ENCODE measurements at places on chromosomes 16 and 17.
A peak's percentile ranks its signal among the peaks of the same experiment; 100 is the strongest.

DNA sequence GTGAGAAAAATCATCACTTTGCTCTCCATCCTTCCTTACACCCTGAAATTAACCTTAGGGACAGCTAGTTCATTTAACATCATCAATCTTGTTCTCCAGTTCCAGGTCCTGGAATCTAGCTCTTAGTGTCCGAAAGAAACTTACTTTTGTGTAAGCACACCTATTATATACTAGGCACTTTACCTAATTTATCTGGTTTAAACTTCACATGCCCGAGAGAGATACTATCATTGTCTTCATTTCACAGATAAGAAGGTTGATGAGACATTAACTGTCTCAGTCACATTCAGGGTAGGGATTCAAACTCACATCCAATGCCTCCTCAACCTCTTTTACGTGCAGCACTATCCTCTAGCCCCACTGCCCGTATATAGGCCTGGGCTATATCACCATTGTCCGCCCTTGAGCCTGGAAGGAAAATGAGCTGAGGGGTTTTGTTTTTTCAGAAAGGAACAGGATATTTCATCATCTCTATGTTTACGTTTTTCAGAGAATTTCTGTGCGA lies 501 bp upstream of the AP2B1 start:
- DNase-seq = no peak

- DNase-seq = no peak
Measured at GRCh38 chr16:54409982-54410381, 123.4 kb upstream of the IRX3 start.

DNA sequence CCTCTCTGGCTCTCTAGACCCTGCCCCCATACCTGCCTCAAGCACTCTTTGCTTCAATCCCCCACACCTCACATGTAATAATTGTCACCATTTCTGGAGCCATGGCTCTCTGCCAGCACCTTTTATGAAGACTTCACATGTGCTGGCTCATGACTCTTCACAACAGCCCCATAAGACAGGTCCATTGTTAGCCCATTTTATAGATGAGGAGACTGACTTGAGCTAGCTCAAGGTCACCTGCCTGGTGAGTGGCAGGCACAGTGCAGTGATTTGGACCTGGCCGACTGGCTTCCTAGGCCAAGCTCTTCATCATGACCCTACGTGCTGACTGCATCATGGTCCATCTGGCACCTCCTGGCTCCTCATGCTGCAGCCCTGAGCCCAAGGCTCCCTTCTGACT lies 25.0 kb downstream of the FAM20A start:
- DNase-seq = no peak

DNA sequence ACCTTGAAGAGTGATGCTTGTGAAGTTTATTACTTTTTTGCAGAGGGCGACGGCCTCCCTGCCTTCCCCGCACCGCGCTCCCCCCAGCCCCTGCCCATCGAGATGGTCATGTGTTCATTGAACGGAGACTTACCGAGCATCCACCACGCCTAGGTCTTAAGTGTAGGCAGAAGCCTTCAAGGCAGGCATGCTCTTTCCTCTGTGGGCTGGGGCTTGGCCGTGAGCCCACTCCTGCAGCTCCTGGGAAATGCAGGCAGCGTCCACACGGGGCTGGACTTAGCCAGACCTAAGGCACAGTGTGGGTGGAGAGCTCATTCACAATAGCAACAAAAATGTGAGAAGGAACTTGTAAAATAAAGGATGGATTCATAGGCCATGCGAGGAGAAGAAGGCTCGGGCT lies 19.2 kb downstream of the RNF213 start:
- DNase-seq = no peak

DNA sequence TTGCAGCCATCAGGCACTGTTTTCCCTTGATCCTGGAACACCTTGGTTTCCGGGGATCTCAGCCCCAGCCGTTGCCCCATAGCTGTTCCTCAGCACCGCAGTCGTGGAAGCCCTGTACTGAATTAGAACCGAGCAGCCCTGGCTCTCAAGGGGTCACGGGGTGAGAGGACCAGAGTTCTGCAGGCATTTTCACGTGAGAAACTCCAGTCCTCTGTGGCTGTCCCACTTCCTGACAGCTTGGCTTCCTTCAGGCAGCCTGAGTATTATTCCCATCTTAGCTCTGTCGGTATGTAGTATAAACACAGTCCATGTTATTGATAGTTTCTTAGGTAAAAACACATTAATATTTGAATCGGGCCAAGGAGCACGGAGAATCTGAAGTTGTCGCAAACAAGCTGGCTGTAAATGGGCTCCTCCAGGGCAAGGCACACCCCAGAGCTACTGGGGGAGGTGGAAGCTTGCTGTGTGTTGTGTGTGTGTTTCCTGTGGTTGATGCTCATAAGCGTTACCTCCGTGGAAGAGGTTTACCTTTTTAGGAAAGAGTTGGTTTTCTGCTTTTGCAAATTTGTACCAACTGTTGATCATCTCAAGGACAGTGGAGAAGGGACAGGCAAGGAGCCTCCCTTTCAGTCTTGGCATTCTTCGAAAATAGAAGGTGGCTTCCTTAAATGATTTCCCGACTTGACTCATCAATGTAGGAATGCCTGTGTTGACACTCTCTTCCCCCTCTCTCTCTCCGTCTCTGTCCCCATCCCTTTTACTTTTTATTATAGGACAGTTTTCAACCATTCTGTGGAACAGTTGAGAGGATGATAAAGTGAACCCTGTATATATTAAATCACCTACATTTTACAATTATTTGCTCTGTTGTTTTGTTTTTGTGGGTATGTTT lies 208.9 kb upstream of the CHMP6 start:
- DNase-seq = no peak

DNA sequence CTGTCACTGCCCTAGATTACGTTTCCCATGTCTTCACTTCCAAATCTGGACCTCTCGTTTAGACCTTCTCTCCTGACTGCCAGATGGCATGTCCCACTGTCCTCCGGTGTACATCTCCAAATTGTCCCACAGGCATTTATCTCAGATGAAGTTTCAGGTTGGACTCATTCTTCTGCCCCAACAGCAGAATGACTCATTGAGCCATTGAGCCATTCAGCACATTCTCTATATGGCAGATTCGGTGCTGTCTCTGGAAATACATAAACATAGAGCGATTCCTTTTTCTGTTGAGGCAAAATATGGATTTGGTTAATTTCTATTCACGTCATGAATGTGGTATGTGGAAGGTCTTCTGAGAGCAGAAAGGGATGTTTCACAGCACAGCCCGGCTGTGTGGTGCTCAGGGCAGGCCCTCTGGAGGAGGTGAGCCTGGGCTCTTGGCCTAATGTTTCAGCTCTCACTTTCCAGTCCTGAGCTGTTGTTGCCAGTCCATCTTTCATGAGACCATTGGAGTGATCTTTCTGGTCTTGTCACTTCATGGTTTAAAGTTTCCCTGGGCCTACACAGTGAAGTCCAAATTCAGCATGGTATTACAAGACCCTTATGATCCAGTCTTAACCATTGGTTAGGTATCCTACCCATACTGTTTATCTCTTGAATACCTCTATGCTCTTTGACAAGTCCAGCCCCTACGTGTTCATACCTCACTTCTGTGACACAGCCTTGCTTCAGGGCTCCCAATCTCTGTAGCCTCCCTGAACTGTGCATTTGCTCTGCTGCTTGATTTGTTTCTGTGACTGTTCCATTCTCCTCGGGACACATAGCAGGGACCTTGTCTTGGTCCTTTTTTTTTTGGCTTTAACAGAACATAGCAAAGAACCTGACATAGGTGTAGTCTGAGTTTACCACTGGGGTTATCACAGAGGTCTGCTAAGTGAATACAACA lies 15.9 kb downstream of the HAPSTR1 start:
- DNase-seq = no peak

GRCh38 chr16:359067-359763 lies 6.7 kb upstream of the AXIN1 start:
- DNase-seq = no peak

- no peak for DNase-seq
Measured at GRCh38 chr17:60248618-60249289, 99.0 kb downstream of the CA4 start.

DNA sequence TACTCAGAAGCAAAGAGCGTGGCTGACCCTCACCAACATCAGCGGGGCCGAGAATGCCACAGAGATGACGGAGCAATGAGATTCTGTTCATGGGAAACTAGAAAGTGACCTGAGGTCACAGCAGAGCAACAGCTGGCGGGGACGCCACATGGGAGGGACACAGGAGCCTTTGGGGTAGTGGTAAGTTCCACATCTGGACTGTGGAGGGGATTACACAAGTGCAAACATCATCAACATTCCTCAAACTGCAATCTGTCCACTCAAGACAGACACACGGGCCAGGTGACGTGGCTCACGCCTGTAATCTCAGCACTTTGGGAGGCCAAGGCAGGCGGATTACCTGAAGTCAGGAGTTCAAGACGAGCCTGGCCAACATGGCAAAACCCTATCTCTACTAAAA lies 11.2 kb downstream of the HAGH start:
- DNase-seq = no peak

DNA sequence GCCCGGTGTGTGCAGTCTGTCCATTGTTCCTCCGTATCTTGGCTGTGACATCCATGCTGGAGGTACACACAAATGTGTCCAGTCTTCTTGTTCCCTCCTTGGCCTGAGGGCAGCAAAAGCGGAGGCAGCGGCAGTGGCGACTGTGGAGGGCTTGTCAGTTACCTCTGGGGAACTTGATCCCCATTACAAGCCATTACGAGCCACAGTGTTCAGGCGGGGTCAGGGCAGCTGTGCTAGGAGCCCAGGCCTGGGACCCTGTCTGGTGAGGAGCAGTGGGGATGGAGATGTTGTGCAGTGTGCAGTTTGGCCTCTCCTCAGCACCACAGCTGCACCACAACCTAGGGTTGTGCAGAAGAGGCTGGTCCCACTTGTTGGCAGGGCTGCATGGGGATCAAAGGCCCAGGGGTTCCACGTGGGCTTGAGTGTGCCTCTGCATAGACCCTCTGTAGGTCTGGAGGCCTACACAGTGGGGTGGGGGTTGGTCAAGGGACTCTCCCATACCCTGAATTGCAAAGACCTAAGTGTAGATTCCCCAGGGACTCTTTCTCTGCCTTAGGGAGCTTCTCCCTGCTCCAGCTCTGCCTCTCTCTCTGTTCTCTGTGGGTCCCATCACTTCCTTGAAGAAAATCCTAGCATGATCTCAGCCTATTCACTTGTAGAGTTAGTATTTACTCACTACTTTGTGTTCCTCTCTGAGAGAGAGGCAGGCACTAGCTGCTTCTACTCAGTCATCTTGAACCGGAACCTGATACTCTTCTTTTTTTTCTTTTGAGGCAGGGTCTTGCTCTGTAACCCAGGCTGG lies 58.8 kb downstream of the SLFN11 start:
- no peak for DNase-seq

- peak; percentile 13 for DNase-seq
Measured at GRCh38 chr17:68981288-68981687, 26.1 kb upstream of the ABCA8 start.

DNA sequence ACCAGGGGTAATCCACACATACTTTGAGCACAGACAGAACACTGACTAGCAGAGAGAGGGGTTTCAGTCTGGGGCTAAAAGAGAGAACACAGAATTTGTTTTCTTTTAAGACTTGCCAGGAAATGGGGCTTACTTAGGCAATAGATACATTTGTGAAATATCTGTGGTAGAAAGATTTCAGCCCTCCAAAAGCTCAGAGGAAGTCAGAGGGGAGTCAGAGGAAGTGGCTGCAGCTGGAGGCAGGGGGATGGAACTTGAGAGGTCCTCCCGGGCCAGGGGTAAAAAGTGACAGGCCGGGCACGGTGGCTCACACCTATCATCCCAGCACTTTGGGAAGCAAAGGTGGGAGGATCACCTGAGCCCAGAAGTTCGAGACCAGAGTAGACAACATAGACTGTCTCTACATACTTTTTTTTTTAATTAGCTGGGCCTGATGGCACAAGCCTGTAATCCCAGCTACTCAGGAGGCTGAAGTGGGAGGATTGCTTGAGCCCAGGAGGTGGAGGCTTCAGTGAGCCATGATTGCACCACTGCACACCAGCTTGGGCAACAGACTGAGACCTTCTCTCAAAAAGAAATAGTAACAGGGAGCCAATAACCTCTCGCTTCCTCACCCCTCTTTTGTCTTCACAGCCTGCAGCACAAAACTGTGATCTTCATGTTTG lies 49.9 kb downstream of the NLRC5 start:
- DNase-seq = peak; percentile 43

GRCh38 chr16:67883872-67884261 lies 818 bp upstream of the NRN1L start:
- peak; percentile 92 for DNase-seq

DNA sequence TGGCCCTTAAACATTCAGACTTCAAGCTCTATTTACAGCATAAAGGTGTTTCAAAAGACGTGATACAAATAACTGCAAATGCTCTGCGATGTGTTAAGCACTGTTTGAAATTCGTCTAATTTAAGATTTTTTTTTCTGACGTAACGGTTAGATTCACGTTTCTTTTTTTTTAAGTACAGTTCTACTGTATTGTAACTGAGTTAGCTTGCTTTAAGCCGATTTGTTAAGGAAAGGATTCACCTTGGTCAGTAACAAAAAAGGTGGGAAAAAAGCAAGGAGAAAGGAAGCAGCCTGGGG lies 681 bp upstream of the MAPT start:
- DNase-seq = no peak

DNA sequence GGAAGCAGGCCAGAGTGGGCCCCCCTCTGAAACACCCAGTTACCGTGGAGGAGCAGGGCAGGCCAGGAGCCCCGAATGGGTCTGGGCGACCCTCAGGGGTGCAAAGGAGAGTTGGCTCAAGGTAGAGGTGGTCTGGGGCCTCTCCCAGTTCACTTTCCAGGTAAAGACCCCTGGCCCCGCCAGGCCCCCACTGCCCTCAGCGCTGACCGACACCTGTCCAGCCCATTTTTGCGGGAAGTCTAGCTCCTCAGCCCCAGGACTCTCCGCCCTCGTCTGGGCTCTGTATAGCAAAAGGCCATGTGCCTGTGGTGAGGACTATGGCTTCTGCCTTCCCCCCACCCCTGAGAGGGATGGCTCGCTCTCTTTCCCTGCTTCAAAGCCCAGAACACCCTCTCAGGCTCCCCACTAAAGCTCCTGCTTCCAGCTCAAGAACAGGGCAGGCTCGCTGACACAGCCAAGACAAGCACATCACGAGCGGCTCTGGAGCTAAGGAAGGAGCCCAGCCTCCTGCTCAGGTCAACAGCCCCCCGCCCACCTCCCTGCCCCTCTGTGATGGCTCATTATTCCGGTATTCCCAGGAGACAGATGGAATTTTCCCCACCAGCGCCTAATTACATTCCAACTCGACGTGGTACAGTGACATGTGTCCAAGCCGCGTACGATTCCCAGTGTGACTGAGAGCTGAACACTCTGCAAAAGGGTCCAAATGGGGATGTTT lies 59.4 kb downstream of the RTN4RL1 start:
- no peak for DNase-seq

DNA sequence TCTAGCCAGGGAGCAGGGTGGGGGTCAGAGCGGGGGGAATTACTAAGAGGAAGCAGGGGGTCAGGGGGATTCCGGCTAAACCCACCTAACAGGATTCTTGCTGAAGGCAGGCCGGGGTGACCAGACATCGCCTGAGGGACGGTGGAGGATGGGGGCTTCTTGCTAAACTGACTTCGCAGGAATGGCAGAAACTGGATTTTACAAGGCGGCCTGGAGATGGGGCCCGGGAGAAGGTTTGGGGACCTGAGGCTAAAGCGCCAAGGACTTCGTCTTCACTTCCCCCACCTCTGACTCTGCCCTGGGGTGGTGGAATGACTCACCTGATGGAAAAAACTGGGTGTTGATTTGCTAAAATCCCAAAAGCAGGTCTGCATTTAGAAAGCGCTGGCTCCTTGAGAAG lies 23.5 kb downstream of the LGALS3BP start:
- no peak for DNase-seq

- peak; percentile 97 for DNase-seq
Measured at GRCh38 chr17:76868176-76868668, at the start of gene MGAT5B. Gene MGAT5B (plus strand): TSS chr17:76868404. CDS start chr17:76869030, 626 bp downstream.

Data from GM20000 (cell line).